ENCODE measurements at places on chromosomes 5 and 9.
A peak's percentile ranks its signal among the peaks of the same experiment; 100 is the strongest.

GRCh38 chr5:168076561-168076991 lies 214.9 kb upstream of the WWC1 start:
- DNase-seq: peak; percentile 9

- DNase-seq: no peak
Measured at GRCh38 chr5:4188704-4189103, 593.1 kb downstream of the IRX1 start.

DNA sequence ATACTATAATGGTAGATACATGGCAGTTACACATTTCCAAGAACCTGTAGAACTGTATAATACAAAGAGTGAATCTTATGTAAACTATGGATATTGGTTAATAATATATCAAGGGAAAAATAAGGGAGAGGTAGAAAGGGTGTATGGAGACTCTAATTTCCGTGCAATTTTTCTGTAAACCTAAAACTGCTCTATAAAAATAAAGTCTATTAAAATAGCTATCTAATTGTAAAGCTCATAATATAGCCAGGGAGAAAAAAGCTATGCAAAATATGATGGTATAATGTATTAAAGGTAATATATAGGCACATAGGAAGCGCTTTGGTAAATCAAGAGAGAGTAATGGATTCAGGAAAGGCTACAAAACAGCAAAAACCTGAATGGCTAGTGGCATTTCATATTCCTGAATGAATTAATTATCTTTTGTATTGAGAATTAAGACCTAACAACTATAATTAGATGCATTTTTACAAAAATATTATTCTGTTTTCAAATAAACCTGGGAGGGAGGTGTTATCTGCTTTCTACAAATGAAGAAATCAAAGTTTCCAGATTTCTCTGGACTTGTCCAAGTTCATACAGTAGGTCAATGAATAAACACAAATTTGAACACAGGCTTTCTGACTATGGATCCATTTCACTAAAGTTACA lies 22.8 kb downstream of the ANXA1 start:
- DNase-seq: peak; percentile 2

- DNase-seq: no peak
Measured at GRCh38 chr5:146753641-146754040, 124.9 kb downstream of the PPP2R2B start.

DNA sequence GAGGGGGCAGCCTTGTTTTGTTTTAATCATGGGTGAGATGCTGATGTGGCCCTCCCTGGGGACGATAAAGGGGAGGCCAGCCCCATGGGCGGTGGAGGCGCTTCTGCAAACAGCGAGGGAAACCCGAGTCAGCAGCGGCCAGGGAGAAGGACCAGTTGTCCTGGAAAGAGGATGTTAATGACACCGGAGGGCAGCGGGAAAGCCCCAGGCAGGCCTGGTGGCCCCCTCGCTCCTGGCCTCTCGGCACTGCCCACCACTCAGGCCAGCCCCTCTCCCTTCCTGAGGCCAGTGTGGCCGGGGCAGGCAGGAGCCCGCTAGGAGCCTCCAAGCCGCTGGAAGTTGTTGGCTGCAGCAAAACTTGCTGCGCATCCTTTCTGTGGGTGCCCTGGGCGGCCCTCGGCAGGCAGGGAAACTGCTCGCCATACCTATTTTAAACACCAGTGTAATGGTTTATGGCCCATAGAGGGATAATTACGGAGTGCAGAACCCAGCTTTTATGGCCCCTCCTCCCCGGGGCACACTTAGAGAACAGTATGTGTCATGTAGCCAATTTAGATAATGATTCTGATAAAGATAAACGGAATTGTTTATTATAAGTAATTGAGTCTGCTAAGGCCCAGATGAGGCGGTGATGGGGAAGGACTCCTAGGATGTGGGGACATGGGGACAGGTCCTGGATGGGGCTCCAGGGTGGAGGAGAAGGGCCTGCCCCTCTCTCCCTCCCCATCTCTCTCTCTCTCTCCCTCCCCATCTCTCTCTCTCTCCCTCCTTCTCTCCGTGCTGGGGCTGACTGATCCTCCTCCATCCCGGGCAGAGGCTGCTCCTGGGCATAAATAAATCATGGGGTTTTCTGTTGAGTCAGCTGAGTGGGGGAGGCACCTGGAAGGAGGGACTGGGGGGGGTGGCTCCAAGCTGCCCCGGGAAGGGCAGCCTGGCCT lies 36.9 kb downstream of the LMX1B start:
- no peak for DNase-seq

DNA sequence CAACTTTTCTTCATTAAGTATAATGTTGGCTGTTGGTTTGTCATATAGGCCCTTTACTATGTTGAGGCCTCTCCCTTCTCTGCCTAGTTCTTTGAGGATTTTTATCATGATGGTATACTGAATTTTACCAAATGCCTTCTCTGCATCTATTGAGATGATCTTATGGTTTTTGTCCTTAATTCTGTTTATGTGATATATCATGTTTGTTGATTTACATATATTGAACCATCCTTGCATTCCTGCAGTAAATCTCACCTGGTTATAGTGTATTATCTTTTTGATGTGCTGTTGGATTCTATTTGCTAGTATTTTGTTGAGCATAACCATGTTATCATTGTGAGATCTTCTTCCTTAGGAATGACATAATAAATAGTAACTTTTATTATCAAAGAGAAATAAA lies 362.9 kb downstream of the CCDC171 start:
- no peak for DNase-seq

- DNase-seq: no peak
Measured at GRCh38 chr5:67051164-67051563, 145.4 kb downstream of the CD180 start.

GRCh38 chr5:122815218-122815767 lies 30.1 kb upstream of the SNX24 start:
- peak; percentile 70 for DNase-seq

DNA sequence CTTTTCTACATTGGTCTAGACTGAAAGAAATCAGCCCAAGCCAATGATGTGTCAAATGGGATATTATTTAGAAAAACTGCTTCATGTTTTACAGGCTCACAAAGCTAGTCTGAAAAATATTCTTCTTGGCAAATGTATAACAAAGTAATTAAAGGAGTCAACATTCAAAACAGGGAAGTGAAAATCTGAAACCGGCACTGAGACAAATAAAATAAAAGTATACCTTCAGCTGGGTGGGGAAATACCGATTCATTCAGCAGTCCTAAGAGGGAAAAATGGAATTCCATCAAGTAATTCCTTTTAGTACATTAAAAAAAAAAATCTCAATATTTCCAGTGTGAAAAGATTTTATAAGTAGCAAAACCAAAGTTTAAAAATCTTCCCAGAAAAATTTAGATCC lies 259.6 kb upstream of the SLC24A2 start:
- no peak for DNase-seq

GRCh38 chr5:124752854-124753720 lies 6.6 kb upstream of the ZNF608 start:
- no peak for DNase-seq

GRCh38 chr9:111945216-111945615 lies 48.6 kb downstream of the UGCG start:
- DNase-seq: peak; percentile 60

DNA sequence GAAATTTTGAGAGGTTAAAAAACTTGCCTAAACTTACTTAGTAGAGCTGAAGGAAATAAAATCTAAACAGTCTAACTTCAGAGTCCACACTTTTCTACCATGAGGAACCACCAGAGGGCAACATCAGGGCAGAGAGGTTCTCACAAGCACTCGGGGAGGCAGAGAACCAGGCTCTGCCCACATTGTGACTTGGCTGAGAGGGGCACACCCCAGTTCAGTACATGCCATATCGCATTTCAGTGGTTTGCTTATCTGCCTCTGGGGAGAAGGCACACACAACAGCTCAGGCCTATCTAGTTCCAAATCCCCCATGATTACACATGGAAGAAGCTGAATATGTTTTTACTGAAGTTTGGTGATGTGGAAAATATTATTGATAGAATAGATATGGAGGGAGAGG lies 49.2 kb downstream of the EQTN start:
- peak; percentile 36 for DNase-seq

GRCh38 chr9:133627341-133627740 lies 8.8 kb upstream of the DBH start:
- no peak for DNase-seq

- DNase-seq: no peak
Measured at GRCh38 chr5:180852495-180852894, 8.6 kb downstream of the ZFP62 start.

DNA sequence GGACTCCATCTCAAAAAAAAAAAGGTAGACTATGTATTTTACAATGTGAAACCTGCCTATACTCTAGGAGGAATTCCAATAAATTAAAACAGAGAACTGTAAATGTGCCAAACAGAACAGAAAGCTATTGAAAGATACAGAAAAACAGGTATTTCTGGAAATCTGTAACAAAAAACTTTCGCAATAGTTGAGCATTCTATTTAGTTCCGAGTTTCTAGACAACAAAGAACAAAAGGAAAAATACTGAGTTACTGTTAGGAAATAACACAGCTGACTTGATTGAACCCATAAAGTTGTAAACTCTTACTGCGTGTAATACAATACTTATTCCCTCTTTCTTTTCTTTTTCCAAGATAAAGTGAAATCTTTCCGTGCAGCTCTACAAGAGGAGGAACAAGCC lies 18.6 kb downstream of the DIMT1 start:
- no peak for DNase-seq

All from inflammatory macrophage (primary cell).